NB4 (cell line): ENCODE measurements at places on chromosomes 2 and 18.

DNA sequence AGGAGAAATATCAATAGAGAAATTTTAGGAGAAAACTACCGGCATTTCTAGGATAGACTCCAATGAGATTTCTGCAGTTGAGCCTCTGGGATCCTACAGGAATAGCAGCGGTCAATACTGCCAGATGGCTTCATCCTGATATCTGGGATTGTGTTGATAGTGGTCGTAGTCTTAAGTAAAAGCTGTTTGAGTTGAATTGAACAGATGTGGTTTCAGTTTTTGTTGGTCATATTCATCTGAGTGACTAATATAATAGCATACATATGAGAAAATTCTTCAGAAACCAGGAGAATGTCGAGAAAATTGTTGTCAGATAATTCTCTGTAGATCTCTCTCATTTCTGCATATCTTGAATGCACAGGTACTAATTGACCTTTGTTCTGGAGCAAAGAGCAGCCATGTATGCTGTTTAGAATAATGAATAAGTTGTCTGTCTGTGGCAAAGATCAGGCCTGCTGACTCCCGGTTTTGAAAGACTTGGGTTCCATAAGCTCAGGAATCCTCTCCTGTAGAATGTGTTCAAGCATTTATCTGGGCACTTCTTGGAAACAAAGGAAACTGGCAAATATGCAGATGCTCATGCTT, 288.1 kb downstream of the TMX3 start:
- no peak for DNase-seq

GRCh38 chr2:239464166-239465016, 63.6 kb upstream of the HDAC4 start:
- DNase-seq: no peak

DNA sequence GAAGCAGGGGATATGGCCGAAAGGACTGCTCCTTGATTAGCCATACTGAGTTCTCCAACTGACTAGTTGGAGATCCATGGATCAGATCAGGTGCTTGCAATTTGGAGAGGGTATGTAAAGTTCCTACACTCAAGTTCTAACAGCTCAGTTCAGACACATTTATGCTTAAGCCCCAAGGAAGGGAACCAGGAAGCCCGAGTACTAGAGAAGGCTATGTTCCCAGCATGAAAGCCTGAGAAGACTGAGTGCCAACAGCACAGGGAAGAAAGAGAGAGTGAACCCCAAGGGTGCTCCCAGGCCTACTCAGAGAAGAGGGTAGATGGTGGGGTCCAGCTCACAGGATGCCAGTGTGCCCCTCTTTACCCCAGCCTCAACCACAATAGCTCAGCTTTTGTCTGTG, 16.1 kb upstream of the SPTBN1 start:
- no peak for DNase-seq

- no peak for DNase-seq
Measured at GRCh38 chr2:21820271-21820670, 696.5 kb downstream of the TDRD15 start.

GRCh38 chr2:2896011-2896410, 481.6 kb downstream of the EIPR1 start:
- no peak for DNase-seq

DNA sequence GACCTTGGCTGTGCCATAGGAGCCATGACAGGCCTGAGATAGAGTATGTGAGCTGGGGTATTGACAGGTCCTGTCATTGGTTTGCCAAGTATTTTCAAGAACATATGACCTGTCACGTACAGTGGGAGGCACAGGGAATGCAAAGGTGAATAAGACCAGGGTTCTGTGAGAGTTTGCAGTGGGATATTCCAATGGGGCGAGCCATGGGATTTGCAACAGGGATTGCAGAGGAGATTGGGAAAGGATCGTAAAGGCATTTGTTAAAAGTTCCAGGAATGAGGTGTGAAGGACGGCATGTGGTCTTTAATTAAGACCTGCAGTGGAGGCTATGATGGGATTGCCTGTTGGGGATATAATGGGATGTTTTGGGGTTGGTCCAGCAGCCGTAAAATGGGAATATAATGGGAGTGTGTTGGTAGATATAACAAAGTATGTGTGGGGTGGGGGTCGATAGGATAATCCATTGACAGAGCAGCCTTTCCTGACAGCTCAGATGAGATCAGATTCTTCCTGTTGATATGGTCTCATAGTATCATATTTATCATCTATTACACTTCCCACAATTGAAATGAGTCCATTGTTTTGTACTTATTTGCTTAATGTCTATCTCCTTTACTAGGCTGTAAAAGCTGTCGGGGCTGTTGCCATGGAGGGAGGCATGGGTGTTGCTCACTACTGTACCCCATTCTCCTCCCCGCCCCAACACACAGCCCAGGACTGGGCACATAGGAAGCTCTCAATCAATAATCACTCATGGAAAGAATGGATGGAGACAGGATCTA, 38.1 kb downstream of the PKDCC start:
- no peak for DNase-seq

DNA sequence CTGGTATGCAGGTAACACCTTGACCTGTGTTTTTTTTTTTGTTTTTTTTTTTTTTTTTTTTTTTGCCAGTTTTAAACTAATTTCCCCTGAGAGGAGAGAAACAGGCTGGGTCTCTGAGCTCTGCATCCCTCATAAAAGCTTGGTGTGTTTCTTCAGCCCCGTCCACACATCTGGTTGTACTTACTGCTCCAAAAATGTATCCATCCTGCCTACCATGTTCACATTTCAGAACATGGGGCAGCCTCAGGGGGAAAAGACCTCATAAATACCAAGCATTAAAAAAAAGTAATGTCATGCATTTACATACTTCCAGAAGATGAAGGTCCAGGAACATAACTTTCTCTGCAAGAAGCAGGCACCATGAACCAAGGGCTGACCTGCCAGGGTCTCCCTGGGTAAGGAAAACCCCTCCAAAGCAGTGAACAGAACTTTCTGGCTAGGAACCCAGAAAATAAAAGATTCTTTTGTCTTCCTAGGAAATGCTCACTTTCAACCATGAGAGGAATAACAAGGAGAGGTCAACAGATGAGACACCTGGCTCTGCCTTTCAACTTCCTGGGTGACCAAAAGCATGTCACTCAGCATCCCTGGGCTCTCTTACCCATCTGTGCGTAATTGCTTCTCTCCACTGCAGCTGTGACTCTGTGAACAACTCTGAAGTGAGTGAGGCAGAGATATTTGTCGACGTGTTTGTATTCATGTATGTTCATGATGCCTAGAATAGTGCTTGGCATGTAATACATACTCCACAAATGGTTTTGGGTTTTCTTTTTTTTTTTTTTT, 118.6 kb downstream of the MCFD2 start:
- DNase-seq: no peak

DNA sequence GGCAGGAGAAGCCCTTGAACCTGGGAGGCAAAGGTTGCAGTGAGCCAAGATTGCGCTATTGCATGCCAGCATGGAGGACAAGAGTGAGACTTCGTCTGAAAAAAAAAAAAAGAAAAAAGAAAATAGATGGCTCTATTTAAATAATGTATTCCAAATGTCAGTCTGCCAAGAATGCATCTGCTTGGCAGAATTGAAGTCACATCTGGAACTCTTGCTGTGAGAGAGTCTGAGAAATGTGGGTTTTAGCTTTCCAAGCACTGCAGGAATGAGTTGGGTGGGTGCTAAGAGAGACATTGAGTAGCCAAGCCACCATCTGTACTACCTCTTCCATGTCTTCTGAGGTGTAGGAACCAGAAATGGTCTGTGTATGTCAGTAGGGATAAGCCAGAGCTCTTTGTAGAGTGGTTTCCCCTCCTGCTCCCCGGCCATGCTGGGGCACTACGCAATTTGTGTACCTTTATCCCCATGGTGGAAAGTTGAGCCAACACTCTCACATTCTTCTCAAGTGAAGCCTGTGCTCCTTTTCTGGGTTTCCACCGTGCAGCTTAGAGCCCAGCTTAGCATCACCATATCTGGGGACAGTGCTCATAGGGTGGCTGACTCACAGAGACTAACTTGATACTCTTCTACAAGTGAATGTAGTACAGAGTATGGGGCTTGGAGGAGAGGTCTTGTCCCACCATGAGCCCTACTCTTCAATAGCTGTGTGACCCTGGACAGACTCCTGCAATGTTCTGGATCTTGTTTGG, 25.3 kb downstream of the IL1F10 start:
- DNase-seq: no peak

GRCh38 chr18:5444847-5445246, 99.0 kb downstream of the EPB41L3 start:
- no peak for DNase-seq

- no peak for DNase-seq
Measured at GRCh38 chr18:10008006-10008647, 94.3 kb downstream of the VAPA start.

- no peak for DNase-seq
Measured at GRCh38 chr2:50438259-50438658, 593.7 kb downstream of the NRXN1 start.

- DNase-seq: no peak
Measured at GRCh38 chr18:53843113-53843760, 381.2 kb downstream of the MBD2 start.

GRCh38 chr2:4445821-4446220, 742.4 kb downstream of the DCDC2C start:
- no peak for DNase-seq

GRCh38 chr2:79993144-79993543, 311.4 kb downstream of the LRRTM1 start:
- DNase-seq: peak; percentile 69

- no peak for DNase-seq
Measured at GRCh38 chr2:239302083-239302807, 98.6 kb downstream of the HDAC4 start.

DNA sequence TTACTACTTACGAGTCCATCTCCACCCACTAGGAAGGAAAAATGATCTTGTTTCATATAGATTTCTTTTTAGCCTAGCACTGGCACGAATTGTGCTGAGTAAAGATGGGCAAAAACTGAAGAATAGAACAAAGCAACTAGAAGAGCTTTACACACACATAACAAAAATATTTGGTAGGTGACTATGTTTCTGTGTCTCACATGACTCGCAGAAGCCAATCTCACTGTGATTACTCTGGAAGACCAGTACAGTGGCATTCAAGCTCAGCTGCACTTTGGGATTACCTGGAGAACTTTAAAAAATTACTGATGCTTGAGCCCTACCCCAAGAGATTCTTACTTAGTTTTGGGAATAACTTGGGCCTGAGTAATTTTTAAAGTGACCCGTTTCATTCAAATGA, 378.7 kb downstream of the METTL4 start:
- DNase-seq: no peak

DNA sequence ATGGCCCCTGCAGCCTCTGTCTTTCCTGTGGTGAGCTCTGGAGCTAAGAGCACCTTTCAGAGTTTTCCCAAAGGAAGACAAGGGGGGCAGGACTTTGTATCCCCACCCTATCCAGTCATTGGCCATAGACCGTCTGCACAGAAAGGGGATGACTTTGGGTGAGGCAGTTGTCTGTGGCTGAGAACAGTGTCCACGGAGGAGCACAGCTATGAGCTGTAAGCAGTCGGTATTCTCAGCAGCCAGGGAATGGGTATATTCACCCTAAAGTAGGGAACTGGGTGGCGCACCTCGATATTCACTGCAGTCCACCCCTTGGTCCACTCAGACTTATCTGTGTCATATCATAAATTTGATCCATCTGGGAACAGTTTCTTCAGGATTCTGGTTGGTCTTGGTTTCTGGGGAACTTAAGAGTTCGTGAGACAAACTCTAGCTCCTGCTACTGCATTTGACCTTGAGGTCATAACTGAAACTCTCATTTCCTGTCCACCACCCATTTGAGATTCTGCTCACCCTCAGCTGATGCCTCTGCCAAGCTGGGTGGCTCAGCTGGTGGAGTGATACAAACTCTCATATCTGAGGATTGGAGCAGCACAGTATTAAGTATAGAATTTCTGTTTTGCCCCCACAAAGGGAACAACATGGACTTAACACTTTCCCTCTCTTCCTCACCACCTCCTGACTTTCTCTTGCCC, 45.2 kb upstream of the SCG2 start:
- DNase-seq: peak; percentile 9

DNA sequence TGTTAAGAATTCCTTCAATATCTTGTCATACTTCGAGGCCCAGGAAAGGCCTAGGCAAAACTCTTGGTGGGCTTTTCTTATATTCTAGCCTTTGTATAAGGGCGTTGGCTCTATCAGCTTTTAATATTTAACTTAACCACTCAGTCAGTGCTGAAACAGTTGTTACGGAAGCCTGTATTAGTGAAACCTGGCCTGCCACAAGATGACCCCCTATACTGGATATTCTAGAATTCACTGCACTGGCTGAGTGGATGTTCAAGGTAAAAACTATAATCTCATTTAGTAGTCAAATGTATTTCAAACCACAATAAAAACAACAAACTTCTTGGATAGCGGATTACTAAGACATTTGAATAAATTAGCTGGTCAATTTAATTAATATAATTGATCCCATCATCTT, 91.7 kb upstream of the HNMT start:
- DNase-seq: no peak

GRCh38 chr2:51387235-51387634, 355.3 kb upstream of the NRXN1 start:
- no peak for DNase-seq

DNA sequence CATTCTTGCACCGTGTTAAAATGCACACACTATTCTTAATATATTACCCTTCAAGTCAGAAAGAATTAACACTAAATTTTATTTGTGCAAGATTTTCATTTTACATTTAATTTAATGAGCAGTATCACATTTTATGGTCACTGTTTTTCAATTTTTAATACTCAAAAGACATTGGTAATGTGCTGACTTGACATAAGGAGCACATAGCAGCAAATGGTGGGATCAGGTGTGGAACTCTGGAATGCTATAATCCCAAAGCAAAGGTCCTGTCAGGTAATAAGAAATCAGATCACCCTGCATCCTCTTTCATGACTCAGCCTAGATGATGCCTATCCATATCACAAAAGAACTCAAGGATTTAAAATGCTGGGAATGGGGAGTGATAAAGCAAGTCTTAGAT, 55.6 kb upstream of the SPAG16 start:
- no peak for DNase-seq

DNA sequence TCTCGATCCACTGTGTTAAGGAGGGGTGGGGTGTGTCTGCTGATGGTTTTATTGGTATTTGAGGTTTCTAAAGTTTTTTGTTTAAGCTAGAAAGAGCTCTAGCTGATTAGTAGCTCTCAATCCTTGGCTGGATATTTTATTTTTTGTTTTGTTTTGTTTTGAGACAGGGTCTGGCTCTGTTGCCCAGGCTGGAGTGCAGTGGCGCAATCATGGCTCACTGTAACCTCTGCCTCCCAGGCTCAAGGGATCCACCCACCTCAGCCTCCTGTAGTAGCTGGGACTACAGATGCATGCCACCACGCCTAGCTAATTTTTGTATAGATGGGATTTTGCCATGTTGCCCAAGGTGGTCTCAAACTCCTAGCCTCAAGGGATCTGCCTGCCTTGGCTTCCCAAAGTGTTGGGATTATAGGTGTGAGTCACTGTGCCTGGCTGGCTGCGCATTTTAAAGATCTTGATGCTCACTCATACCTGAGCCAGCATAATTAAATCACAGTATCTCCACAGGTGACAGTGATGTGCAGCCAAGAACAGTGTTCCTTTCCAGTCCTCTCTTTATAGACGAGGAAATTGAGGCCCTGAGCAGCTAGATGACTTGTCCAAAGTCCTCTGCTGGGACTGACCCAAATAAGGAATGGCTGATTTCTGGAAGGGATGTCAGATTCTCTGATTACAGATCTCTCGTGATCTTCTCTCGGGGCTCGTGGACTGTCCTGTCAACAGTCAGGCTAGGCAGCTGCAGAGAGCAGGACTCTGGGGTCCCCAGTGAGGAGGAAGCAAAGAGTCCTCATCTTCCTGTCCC, 44.5 kb downstream of the SPTBN1 start:
- no peak for DNase-seq

GRCh38 chr2:111041398-111042202, 79.1 kb upstream of the BCL2L11 start:
- no peak for DNase-seq

- no peak for DNase-seq
Measured at GRCh38 chr2:64795024-64795592, 141.4 kb upstream of the SERTAD2 start.
